ENCODE measurements at places on chromosomes 1 and 21.

- no peak for DNase-seq
Observed at GRCh38 chr21:41833497-41834115, 45.5 kb downstream of the PRDM15 start.

DNA sequence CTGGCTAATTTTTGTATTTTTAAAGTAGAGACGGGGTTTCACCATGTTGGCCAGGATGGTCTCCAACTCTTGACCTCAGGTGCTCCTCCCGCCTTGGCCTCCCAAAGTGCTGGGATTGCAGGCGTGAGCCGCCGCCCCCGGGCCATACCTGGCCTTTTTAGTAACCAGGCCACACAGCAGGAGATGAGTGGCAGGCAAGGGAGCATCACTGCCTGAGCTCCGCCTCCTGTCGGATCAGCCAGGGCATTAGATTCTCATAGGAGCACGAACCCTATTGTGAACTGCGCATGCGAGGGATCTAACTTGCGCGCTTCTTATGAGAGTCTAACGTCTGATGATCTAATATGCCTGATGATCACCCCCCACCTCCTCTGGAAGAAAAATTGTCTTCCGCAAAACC lies 308.7 kb upstream of the PRMT6 start:
- no peak for DNase-seq

DNA sequence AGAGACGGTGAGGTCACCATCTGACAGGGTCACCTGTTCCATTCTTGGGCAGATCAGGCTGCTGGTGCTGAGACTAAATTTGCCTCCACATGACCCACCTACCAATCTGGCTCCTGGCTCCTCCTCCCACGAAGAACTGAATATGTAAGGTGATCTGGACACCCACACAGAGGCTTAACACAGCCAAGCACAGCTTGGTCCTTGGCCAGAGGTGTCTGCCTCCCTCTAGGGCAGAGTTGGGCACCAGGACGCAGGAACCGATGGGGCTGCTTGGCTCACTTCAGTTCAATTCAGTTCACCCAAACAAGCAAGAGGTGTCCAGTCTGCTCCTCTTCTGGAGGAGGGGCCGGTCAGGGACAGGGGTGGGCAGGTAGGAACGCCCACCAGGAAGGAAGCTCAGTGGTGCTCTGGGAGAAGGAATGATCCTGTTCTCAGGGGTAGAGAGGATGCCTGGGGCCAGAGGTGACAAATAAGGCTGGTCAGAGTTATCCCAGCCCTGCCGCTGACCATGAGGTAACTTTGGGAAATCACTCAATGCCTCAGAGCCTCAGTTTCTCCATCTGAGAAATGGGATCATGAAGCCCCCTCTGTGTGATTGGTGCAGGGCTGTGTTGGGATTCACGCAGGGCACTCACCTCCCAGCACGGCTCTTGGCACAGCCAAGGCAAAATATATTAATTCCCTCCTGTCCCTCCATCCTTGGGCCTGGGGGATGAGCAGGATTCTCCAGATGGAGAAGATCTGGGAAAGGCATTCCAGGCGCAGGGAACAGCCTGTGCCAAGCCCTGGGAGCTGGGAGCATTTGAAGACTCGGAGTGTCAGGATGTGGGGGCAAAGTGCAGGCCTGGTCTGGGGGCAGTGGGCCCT lies 284.5 kb downstream of the PTPRU start:
- DNase-seq = no peak

DNA sequence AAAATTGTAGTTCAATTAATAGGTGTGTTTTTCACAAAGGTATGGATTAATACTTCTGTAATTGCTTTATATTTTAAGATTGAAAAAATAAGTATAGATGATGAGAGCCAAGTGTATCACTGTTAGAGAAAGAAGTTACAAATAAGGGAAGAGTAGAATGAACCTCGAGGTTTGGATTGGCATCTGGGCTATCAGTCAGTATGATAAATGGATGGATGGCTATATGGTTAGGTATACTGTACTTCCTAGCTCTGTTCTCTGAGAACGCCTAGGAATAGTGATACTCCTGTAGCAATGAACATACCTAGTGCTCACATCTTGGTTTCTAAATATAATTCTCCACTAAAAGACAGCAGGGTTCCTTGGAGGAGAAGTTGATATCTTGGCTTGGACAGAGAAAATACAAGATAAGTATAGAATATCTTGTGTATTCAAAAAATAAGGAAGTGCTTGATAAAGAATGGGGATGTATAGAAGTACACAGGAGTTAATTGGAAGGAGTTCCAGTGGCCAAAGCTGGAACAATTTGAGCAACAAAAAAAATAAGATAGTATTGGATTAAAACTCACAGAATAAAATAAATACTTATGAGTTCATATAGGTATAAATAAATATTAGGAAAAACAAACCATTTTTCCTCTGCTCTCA lies 12.4 kb downstream of the IPO9 start:
- DNase-seq = no peak

DNA sequence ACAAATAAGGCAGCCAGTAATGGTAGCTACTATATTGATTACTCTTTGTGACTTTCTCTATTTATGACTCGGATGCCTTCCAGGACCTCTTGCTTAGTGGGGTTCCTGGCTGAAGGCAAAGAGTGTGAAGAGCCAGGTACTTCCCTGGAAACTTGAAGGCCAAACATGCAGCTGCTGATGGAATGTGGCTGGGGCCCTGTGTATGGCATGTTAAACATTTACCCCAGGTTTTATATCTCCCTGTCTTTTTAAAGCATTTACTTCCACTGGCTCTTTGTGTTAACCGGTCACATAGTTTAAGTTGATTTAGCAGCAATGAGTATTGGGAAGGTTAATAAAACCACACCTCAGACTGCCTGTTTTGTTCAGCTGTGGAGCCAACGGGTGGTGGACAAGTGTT lies 45.7 kb upstream of the PAXBP1 start:
- no peak for DNase-seq

GRCh38 chr1:165875604-165876003 lies 48.2 kb downstream of the UCK2 start:
- no peak for DNase-seq

DNA sequence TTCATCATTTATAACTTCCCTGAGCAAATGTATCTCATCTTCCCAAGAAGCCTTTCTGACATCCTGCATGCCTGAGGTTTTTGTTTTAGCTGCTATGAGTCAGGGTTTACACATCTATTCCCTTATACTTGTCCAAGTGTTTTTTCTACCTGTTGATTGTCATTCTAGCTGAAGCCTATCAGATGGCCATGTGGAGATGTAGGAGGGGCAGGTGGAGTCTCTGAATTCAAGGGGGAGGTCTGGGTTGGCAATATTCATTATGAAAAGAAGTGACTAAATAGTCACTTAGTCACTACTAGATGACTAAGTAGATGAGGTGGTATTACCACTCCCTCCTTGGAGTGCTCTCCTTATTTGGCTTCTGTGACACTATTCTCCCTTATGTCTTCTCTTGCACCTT lies 52.4 kb downstream of the XCL1 start:
- DNase-seq = no peak

- no peak for DNase-seq
Observed at GRCh38 chr1:64469116-64469976, 583 bp upstream of the CACHD1 start.

GRCh38 chr1:235277709-235278108 lies 50.3 kb downstream of the ARID4B start:
- no peak for DNase-seq

DNA sequence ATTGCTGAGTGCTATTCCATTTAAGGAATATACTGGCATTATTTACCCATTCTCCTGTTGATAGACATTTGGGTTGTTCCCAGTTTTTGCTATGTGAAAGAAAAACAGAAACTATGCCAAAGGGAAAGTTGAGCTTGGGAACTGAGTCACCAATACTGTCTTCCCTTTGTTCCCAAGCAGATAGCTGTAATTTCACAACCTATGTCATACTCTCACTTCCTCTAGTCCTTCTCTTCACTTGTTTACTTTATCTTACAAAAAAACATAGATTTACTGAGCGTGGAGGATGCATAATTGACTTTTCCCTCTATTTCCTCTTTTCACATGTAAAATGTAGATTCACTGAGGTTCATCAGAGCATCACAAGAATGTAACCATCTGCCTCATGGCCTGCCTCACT lies 32.4 kb upstream of the PGBD5 start:
- no peak for DNase-seq

DNA sequence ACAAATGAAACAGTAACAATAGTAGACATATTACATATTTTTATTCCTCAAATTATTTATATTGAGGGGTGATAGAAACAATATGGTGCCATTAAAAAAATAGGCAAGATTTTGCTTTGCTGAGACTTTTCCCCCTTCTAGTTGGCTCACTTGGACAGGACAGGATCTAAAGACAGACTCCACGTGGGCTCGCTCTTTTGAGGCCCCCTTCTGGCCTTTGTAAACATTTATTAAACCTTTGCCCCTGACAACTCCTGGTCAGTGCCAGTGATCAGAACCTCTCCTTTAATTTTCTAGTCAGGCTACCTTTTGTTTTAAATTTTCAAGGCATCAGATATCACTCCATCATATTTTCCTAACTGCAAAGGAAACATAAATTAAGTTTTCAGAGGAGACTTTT lies 49.7 kb upstream of the IFI44L start:
- no peak for DNase-seq

GRCh38 chr1:119948342-119949214 lies 52.3 kb upstream of the ADAM30 start:
- DNase-seq = peak; percentile 77

DNA sequence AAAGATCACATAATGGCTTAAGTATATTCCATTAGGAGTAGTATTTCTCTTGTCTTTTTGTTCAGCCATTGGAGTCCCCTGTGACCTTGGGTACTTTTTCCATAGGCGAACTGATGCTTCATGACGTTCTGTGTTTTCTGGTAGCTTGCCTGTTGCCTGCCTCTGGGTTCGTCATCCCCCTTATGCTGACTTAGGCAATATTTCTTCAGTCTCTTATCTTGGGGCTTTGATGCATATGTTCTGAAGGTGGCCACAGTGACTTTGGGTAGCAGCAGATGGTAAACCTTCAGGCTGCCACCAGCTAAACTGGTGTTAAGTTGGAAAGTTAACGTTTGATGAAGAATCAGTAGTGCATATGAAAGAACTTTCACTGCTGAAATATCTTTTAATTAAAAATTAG lies 170.2 kb downstream of the RPS6KC1 start:
- DNase-seq = no peak

- DNase-seq = no peak
Observed at GRCh38 chr1:170699696-170700095, 35.8 kb downstream of the PRRX1 start.

GRCh38 chr1:230857077-230857476 lies 11.2 kb downstream of the C1orf198 start:
- DNase-seq = no peak

DNA sequence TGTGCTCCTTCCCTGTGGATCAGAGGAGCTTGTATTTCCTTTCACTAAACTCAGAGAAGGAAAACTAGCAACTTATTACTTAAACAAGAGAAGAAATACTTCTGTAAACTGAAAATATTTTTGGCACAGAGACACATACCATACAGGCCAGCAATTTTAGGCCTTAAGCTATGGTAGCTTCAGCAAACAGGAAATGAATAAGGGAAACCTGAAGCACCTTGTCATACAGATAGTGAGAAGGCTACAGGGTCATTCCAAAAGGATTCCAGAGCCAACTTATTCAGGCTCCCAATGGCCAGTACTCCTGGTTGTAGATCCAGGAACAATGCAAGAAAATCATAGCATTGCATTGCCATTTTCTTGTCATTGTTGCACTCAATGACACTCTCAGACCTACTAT lies 9.1 kb upstream of the KYAT3 start:
- no peak for DNase-seq

- no peak for DNase-seq
Observed at GRCh38 chr1:175376194-175376593, 183.6 kb upstream of the KIAA0040 start.

DNA sequence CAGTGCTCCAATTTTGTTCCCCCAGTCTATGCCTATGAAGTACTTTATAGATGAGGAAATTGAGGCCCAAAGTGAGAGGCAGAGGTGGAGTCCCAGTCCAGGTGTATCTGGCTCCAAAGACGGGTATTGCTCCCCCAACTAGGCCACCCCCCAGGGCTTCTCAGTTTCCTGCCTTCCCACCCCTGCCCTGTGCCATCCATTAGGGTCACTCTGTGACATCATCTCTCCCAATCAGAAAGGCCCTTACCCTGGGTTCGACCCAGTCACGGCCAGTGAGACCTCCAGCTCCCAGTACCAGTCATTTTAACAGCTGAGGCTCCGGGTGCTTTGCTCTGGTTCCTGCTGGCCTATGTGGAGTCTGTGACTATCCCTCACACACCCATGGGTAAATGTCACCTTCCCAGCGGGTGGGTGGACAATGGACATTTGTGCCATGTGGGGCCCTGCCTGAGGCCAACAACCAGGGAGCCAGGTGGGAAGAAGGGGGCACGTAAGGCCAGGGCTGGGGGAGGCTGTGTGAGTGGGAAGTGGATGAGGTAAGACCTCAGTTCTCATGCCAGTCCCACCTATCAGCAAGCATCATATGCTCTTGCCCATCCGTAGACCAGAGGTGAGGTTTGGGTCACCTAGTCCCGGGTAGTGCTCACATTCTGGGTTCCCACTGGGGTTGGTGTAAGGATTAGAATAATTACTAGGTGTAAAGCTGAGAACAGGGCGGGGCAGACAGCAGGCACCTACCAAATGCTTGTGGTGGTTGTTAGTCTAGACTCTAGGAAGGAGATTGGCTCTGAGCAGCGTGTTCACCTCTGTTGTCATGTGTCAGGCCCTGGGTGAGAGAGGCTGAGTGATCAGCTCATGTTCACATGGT lies 685.9 kb downstream of the MATN1 start:
- no peak for DNase-seq

- no peak for DNase-seq
Observed at GRCh38 chr1:72371259-72372035, 89.1 kb upstream of the NEGR1 start.

GRCh38 chr1:90826834-90827233 lies 109.7 kb upstream of the BARHL2 start:
- no peak for DNase-seq

DNA sequence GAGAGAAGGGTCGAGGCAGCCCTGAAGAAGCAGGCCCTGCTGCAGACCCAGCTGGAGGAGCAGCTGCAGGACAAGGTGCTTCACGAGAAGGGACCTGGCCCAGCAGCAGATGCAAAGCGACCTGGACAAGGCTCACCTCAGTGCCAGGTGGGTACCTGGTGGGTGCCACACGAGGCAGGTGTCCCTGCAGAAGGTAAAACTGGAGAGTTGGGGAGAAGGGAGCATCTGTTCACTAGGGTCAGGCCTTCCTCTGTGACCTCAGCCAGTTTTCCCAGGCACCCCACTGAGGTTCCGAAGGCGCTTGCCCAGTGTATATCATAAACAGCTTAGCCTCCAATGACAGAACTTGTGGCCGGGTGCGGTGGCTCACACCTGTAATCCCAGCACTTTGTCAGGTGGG lies 5.5 kb upstream of the NBPF3 start:
- no peak for DNase-seq

GRCh38 chr1:211985556-211986264 lies 49.6 kb downstream of the INTS7 start:
- DNase-seq = no peak

DNA sequence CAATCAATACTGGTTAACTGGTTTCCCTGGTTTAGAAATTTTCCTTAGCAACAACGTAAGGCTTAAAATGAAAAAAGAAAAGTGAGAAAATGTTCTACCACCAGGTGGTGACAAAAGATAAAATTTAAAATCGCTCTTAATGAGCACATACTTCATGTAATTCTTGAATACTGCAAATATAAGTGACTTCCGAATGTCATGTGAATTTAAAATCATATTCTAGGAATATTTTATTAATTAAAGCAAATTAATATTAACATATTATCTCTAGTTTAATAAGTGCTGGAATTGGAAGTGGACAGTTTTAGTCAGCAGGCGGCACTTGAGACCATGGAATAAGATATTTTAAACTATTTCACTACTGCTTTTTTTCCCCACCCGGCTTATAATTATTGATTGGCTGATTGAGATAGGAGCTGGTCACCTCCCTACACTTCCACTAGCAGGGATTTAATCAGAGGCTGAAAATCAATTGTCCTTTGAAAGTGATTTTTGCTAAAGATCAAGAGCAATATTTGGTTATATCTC lies 5.0 kb upstream of the ADAMTS1 start:
- no peak for DNase-seq
